ENCODE measurements at places on chromosomes 1 and 21.

- DNase-seq = no peak
Observed at GRCh38 chr1:220788900-220789299, 2.2 kb downstream of the MTARC1 start.

GRCh38 chr1:229208481-229208880 is 62.4 kb upstream of the RAB4A start:
- no peak for DNase-seq

DNA sequence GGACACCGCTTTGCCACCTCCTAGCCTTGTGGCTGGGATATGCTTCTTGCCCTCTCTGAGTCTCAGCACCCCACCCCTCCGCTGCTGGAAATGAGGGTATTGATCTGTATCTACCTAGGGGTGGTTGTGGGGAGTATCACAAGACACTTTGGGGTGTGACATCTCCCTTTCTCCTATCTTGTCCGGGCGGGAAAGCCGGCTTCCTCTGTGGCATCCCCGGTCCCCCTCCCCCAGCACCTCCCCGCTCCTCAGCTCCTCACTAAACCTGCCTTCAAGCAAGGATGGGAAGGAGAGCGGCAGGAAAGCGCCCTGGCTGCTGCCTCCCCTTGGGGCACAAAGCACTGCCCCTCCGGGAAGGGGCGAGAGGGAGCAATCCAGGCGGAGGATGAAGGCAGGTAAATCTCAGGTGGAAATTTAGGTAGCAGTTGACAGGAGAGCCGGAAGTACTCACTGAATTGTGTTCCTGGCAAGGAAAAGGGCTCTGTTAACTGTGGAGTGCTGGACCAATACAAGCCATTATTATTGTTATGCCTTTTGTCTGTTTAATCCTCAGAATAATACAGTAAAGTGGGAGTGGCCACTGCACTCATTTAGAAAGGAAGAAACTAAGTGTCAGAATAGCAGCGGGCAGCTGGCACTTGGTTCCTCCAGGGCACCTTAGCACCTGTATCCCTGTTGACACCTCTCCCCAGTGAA is 49.0 kb upstream of the LRP8 start:
- no peak for DNase-seq

GRCh38 chr1:44447051-44447810 is 42.2 kb downstream of the RNF220 start:
- no peak for DNase-seq

- no peak for DNase-seq
Observed at GRCh38 chr1:21117159-21117558, 59.5 kb downstream of the EIF4G3 start.

- DNase-seq = no peak
Observed at GRCh38 chr1:117275055-117275454, 64.3 kb upstream of the VTCN1 start.

GRCh38 chr1:77704736-77705135 is 22.3 kb upstream of the ZZZ3 start:
- DNase-seq = no peak

GRCh38 chr1:219040291-219040690 is 133.4 kb upstream of the LYPLAL1 start:
- DNase-seq = no peak

GRCh38 chr1:178573330-178573729 is 60.4 kb downstream of the TEX35 start:
- no peak for DNase-seq
